ENCODE measurements at places on chromosomes 13 and 19.
A peak's percentile ranks its signal among the peaks of the same experiment; 100 is the strongest.

DNA sequence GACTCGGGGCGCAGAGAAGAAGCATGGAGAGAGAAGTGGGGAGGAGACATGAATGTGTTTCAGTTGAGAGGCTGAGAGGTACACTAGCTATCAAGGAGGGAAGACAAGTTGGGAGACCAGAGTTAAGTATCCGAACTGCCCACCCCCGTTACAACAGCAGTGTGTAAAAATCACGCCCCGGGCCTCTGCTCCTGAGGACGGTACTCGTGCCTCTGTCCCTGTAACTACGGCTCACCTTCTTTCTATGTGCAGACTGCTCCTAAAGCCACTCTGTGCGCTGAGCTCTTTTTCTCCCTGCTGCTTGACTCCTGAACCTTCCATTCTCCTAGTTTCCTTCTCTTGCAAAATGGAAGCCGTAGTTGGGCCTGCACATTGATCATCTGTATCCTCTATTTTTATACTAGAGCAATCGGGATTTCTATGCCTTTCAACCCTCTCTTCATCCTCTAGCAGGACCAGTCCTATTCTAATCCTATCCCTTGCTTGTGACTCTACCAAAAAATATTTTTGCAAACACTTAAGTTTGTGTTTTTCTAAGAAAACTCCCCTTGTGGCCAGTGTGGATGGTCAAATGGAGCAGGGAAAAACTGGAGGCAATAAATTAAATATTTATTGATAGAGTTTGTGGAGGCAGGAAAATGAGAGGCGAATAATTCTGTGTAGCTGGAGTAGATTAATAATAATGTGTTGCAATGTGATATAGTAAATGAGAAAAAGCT, 569 bp downstream of the POLR1D start:
- DNase-seq, result no peak

DNA sequence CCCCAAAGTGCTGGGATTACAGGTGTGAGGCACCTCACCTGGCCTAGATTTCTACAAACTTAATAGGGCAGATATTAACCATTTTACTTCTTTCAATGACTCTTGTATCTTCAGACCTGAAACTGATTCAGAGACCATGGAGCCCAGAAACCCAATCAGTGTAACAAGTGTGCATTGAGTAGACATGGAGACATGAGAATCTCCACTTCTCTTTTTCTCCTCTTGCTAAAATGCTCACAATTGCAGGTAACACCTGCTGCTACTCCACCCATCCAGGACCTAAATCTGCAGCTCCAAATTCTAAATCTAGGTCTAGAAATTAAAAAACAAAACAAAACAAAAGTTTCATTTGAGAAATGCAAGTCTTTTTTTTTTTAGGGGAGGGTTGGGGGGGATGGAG, 42.2 kb upstream of the ZNF681 start:
- DNase-seq, result no peak

GRCh38 chr19:11091703-11092153, 2.5 kb downstream of the LDLR start:
- DNase-seq, result peak; percentile 96

- no peak for DNase-seq
Measured at GRCh38 chr19:5651361-5651760, 28.5 kb downstream of the SAFB start.

- no peak for DNase-seq
Measured at GRCh38 chr19:47711652-47712242, 1.5 kb upstream of the EHD2 start.

DNA sequence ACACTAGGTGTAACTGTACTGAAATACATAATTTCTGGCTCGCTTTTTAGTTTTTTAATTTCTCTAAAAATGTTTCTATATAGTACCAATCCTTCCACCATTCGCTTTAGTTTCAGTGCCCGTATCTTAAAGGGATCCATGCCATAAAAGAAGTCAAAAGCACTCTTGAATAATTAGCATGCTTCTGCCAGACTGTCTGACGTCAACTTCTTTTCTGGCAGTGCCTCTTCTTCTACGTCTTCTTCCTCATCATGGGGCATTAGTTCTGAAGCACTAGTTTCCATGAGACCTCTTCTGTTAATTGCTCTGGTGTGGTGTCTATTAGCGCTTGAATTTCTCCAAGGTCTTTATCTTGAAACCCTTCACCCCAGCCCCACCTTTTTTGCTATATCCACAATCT, 93.8 kb upstream of the DOCK9 start:
- no peak for DNase-seq

DNA sequence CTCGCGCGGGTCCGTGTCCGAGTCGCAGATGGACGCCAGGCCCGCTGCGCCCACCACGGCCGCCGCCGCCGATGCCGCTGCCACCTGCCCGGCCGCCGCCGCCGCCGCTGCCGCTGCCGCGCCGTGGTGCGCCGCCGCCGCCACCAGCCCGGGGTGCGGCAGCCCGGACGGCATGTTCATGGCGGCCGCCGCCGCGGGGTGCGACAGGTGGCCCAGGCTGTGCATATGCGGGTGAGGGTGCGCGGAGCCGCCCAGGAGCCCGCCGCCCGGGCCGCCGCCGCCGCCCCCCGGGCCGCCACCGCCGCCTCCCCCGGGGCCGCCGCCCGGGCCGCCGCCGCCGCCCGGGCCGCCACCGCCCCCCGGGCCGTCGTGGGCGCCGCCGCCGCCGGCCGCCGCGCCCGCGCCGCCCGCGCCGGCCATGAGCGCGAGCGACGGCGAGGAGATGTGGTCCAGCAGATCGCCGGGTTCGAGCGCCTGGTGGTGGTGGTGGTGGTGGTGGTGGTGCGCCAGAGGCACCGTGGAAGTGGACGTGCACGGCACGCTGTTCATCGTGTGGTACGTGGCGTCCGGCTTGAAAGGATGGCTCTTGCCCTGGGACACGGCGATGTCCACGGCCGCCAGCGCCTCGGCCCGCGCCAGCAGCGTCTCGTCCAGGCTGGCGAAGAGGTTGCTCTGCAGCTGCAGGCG, 1.3 kb downstream of the POU4F1 start:
- DNase-seq, result no peak

GRCh38 chr13:99730403-99730802, 229.1 kb downstream of the TM9SF2 start:
- no peak for DNase-seq

- no peak for DNase-seq
Measured at GRCh38 chr13:71871176-71871754, 4.3 kb upstream of the DACH1 start.

GRCh38 chr13:108276060-108276459, 6.5 kb downstream of the TNFSF13B start:
- DNase-seq, result no peak

GRCh38 chr13:55410398-55411330, 1730.1 kb upstream of the PRR20A start:
- DNase-seq, result no peak

DNA sequence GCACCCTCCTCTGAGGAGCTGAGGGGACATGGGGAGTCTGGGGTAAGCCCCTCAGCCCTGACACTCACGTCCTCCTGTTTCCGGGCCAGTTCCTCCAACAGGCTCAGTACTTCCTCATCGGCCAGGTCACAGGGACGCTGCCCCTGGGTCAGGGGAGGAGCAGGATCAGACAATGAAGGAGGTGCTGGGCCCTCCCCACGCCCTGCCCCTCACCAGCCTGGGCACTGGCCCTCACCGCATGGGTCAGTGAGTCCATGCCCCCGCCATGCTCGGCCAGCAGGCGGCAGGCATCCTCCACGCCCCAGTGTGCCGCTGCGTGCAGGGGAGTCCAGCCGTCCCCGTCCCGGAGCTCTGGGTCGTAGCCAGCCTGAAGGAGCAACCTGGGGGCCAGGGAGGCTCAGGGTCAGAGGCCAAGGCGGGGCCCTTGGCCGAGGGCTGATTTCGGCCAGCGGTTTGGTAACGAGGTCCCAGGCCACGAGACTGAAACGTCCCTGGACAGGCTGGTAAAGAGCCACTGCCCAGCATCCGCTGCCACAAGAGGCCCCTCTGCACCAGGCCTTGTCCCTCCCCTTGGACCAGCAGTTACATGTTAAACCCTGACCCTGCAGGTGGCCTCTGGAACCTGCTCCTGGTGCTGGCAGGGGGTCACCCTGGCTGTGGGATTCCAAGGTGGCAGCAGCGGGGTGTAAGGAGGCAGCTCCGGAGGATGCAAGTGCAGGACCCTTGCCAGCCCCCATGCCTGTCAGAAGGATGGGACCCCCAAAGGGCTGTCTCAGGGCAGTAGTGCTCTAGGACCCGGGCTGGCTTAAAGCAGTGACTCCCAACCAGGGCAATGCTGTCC, 18.5 kb downstream of the PPP1R12C start:
- DNase-seq, result no peak

- no peak for DNase-seq
Measured at GRCh38 chr19:35533822-35534392, 651 bp downstream of the GAPDHS start.

GRCh38 chr19:23346696-23347095, 48.6 kb downstream of the ZNF91 start:
- no peak for DNase-seq

DNA sequence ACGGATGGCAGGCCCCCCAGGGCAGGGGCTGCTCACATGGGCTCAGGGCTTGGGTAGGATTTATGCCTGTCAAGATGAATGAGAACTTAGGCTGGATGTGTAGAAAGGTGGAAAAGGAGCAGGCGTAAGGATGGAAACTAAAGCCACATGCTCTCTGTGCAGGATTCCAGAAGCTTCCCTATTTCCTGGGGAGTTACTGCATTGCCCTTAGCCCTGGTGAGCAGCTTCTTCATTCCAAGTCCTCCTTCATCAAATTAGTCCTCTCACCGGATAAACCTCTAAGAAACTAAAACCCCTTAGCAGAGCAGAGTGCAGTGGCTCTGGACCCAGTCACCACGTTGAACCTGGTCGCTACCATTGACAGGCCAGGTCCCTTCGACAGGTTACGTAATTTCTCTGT, 7.4 kb downstream of the ATP12A start:
- DNase-seq, result no peak

DNA sequence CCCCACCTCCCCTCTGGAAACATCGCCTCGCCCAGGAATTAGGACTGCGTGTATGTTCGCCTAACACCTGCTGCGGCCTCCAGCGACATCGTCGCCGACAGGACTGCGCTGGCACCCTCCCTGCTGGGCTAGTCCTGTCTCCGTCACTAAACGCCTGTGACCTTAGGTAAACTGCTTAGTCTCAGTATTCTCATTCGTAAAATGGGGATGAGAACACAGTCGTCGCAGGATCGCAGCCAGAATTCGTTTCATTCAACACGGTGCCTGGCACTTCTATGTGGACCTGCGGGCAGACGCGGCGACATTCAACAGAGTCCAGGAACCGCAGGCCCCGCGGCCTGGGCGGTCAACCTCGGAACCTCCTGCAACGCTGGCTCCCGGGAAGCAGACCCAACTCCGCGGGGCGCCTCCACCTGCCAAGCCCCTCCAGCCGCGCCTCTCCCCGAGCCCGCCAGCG, 485 bp downstream of the CRYL1 start:
- no peak for DNase-seq

DNA sequence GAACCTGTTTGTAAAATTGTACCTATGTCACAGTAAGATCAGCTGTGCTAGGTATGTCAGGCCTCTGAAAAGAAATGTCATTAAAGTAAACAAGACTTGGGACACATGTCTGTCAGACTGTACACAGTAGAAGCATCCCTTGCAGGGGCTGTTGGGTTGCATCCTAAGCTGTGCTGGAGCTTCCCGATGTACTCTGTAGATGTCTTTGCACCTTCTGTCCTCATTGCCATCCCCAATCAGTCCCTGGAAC, 48.7 kb upstream of the GPR183 start:
- no peak for DNase-seq

DNA sequence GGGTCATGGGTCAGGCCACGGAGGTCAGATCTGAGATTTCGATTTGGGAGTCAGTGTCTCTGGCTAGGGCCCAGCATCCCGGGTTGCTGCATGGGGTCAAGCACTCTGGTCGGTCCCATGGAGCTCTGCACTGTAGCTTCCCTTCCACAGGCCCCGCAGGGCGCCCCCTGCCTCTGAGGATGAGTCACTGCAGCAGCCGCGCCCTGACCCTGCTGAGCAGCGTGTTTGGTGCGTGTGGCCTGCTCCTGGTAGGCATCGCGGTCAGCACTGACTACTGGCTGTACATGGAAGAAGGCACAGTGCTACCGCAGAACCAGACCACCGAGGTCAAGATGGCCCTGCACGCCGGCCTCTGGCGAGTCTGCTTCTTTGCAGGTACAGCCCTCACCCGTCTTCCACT, 3.6 kb downstream of the CACNG7 start:
- DNase-seq, result no peak

- no peak for DNase-seq
Measured at GRCh38 chr19:40366697-40367561, 18.4 kb downstream of the PLD3 start.

- no peak for DNase-seq
Measured at GRCh38 chr13:112943309-112944125, 25.5 kb upstream of the MCF2L start.

- DNase-seq, result no peak
Measured at GRCh38 chr19:40266119-40266518, 19.0 kb downstream of the AKT2 start.

GRCh38 chr13:21913010-21913409, 242.1 kb downstream of the FGF9 start:
- DNase-seq, result no peak

GRCh38 chr19:49746206-49746958, 16.7 kb downstream of the TSKS start:
- DNase-seq, result no peak

DNA sequence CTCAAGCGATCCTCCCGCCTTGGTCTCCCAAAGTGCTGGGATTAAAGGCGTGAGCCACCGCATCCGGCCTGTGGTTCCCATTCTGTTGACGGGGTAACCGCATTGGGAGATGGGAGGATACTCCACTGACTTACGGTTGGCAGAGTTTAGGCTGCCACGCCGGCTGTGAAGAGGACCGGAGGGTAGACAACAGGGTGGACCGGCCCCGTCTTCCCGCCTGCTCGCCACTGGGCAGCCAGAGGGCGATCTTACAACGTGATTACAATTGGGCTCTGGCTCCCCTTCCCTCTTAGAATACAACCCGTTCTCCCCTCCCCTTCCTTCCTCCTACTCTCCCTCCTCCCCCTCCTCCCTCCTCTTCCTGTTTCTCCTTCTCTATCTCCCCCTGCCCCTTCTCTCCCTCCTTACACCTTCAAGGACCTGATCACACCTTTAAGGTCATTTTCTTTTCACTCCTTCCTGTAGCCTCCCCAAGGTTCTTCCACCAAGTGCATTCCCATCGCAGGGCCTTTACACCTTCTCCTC, 957 bp upstream of the CCDC194 start:
- peak; percentile 35 for DNase-seq

DNA sequence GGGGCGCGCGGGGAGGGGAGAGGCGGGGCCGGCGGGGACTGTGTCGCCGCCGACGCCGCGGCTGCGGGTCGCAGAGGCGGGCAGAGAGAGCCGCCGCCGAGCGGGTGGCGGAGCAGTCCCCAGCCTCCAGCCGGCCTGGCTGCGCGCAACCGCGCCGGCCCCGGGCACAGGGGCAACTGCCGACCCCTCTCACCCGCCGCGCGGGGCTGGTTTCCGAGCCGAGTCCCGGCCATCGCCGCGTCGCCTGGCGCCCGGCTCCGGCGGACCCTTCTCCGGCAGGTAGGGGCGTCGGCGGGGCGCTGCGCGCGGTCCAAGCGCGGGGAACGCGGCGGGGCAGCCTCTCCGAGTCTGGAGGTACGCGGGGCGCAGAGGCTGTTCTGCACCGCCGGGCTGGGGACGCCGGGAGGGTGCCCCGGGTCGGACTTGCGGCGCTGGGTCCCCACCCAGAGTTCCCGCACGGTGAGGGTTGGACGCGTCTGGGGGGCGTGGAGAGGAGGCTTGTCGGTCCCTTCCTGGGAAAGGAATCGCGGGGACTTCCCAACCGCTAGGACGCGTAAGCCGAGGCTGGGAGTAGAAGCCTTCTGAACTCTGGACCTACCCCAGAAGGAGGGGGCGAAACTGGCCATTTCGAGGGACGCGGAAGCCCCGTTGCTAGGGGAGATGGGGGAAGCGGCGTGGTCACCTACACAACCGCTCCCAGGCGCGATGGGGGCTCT, 133.6 kb upstream of the MYO16 start:
- no peak for DNase-seq
